ENCODE measurements at places on chromosomes 1 and 21.
A peak's percentile ranks its signal among the peaks of the same experiment; 100 is the strongest.

GRCh38 chr1:201480231-201481003 lies 11.4 kb upstream of the PHLDA3 start:
- DNase-seq: no peak

GRCh38 chr1:88736633-88737248 lies 52.7 kb downstream of the PKN2 start:
- peak; percentile 16 for DNase-seq

GRCh38 chr1:9601942-9602793 lies 13.5 kb downstream of the TMEM201 start:
- DNase-seq: no peak

DNA sequence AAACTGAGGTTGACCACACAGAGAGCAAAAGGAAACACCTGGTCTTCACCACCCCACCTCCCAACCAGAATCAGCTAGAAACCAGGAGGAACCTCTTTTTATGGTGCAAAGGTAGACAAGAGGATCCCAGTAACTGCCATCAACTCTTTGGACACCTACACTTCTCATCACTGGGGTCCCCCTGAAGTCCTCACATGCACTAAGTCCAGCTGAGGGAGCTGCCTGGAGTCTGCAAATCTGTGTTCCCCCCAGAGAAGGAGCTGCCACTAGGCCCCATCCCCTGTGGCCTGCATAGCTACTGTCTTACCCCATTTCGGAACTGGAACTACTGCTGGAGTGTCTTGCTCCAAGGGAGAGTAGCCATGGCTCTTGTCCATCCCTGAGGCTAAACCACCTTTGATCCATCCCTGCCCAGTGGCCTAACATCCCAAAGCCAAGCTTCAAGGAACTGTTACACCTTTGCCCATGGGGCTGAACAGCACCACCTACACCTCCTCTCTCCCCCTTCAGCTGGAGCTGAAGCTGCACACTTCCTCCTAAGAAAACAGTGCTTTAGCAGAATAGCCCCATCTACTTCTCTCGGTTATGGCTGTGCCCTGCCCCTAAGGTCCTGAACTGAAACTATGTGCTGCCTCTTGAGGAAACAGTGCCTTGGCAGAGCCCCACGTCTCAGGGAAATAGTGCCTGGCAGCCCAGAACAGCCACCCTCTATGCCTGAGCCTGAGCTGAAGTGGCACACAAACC lies 85.4 kb upstream of the CD53 start:
- DNase-seq: no peak

- no peak for DNase-seq
Measured at GRCh38 chr1:206716870-206717673, 32.4 kb downstream of the MAPKAPK2 start.

DNA sequence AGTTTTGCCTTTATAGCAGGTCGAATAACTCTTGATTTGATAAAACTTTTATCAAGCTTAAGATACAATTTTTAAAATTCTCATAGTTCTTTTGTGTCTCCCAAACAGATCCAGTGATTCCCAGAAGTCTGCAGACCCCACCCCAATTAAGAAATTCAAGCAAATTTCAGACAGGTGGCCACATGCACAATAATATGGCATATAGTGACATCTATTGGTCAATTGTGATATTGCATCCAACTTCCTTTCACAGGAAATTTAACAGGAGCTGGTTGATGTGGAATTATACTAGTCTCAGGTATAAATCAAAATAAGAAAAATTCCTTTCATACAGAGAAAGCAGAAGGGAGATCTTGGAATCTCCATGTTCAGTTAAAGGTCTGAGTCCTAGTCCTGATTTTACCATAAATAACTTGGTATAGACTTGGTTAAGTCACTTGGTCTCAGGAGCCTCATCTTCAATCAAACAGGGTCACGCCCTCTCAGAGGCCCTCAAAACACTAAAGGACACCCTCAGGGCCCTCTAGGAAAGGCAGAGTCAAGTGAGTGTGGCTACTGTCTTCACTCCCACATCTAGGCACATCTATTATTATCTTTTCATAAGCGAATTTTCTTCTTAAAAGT lies 24.1 kb downstream of the PIGM start:
- no peak for DNase-seq

DNA sequence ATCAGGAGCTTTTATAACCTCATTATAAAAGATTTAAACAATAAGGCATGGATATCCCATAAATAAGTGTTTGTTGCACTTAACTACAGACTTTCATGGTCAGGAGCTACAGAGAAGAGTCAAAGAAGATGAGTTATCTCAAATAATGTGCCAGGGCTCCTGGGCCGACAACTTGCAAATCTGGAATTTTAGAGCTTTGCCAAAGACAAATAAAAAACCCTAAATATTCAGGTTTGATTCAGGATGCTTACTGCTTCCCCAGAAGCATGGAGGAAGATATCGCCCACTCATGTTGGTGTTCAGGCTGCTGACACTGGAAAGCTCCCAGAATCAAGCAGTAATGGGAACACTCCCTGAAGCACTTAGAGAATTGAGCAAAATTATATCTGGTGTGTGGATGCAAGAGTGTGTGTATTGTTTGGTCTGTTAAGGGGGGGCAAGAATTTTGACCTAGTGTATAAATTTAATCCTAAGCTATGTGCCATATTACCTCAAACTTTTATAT lies 176.9 kb upstream of the ESRRG start:
- DNase-seq: no peak

- peak; percentile 68 for DNase-seq
Measured at GRCh38 chr1:234553240-234554188, 56.5 kb downstream of the IRF2BP2 start.

DNA sequence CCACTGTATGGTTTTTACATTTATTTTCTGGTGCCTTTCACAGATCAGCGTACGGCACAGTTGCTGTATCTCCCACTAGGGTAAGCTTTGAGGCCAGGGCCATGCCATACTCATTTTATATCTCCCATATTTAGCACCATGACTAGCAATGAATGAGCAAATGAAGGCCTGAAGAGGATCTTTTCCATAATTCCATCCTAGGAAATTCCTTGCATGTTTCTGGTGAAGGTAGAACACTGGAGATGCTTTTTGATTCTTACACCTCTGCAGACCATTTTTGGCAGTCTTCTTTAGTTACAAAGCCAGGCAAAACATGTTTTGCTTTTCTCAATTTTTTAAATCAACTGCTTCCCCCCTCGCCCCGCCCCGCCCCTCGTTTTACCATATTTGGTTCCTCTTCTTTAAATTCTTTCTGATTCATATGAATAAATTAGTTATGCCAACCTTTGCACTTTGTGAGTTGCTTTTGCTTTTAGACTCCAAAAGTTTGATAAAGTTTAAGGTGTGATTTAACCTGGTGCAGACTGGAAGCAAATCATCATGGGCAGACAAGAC lies 78.9 kb upstream of the AK4 start:
- no peak for DNase-seq

GRCh38 chr1:213796525-213796924 lies 191.2 kb upstream of the PROX1 start:
- no peak for DNase-seq

- no peak for DNase-seq
Measured at GRCh38 chr1:161736335-161736969, 13.1 kb upstream of the DUSP12 start.

- no peak for DNase-seq
Measured at GRCh38 chr1:224884361-224884801, 45.1 kb upstream of the DNAH14 start.

GRCh38 chr1:6303397-6304012 lies 42.6 kb upstream of the GPR153 start:
- no peak for DNase-seq

- no peak for DNase-seq
Measured at GRCh38 chr1:18643154-18644012, 12.7 kb downstream of the PAX7 start.

- DNase-seq: no peak
Measured at GRCh38 chr1:56147034-56147433, 432.3 kb downstream of the PLPP3 start.

GRCh38 chr1:91781371-91781825 lies 104.6 kb downstream of the TGFBR3 start:
- DNase-seq: peak; percentile 84

- DNase-seq: no peak
Measured at GRCh38 chr1:111468717-111469100, 5.1 kb upstream of the C1orf162 start.

GRCh38 chr1:56586502-56586901 lies 7.1 kb upstream of the PLPP3 start:
- DNase-seq: no peak

- DNase-seq: no peak
Measured at GRCh38 chr21:44503901-44504399, 36.0 kb downstream of the KRTAP10-1 start.

DNA sequence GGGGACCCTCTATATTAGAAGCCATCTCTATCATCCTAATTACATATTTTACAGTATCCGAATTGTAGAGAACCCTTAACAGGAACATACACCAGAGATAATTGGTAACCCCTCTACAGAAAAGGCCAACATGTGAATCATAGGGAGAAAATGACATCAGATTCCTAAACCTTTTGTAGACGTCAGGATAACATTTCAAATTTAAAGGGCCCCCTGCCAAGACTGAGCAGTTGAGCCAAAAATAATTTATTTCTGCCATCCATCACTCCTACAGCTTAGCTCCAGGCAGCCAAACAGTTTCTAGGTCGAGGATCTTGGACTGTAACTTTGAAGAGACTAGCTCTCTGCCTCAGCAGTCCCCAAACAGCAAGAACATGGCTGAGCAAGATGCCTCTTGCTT lies 21.2 kb downstream of the ZNF697 start:
- no peak for DNase-seq

GRCh38 chr1:41713557-41714327 lies 205.0 kb downstream of the HIVEP3 start:
- DNase-seq: peak; percentile 35

DNA sequence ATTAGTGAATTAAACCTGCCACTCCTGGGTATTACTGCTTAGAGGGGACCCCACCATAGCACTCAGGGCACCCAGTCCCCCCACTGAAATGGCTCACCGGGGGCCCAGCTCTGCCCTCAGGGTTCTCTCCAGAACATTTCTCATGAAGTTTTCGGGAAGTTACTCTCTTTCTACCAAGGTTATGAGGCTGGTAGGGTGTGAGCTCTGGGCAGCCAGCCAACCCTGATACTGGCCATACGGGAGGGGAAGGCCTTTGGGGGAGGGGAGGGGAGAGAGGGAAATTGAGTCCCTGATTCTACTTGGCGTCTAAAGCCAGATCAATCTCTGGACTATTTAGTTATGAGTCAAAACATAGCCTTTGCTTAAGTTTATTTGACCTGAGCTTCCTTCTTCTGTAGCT lies 12.9 kb upstream of the PDE9A start:
- no peak for DNase-seq

DNA sequence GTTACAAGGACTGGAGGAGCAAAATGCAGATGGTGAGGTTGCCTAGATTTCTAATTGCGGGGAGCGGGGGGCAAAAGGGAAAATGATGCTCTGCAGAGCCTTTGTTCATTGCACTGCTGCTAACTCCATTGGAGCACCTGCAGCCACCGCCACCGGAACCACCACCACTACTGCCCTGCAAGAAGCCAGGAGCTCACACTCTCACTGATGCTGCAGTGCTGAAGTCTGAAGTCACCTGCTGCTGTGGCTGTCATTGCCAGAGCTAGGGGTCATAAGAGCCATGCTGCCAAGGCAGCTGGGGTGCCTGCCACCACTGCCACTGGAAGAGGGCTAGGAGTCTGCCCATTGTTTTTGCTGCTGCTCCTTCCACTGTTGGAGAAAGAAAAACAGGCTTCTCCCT lies 7.3 kb upstream of the HPCAL4 start:
- no peak for DNase-seq
